Epithelial cell of umbilical artery (primary cell): ENCODE measurements at places on chromosomes 1 and 21. TPM values are rescaled to one million over a fixed set of nuclear protein-coding genes. Genes with fewer than 3 reads are reported as not detected.

JAK1 gene
- total RNA-seq = 121 and 135 TPM in 2 replicates

NBPF6 gene
- not detected in 2 replicates for total RNA-seq

SIM2 gene
- 0.15 and 0.32 TPM in 2 replicates for total RNA-seq

AQP10 gene
- under 0.01 TPM in 1 of 2 replicates, not detected in the other for total RNA-seq

TMEM234 gene
- 9.1 and 11.1 TPM in 2 replicates for total RNA-seq

OR2G6 gene
- total RNA-seq = not detected in 2 replicates

ELF3 gene
- total RNA-seq = 0.30 and 0.32 TPM in 2 replicates

OR6N1 gene
- total RNA-seq = not detected in 2 replicates

CHIA gene
- total RNA-seq = not detected in 2 replicates

GJA9 gene
- not detected in 2 replicates for total RNA-seq

CDK18 gene
- 0.46 TPM in 1 of 2 replicates, not detected in the other for total RNA-seq

KCNK2 gene
- 0.15 TPM in 1 of 2 replicates, not detected in the other for total RNA-seq

EFCAB7 gene
- 3.6 and 5.6 TPM in 2 replicates for total RNA-seq

CAMK2N1 gene
- 0.97 and 1.5 TPM in 2 replicates for total RNA-seq

VTCN1 gene
- total RNA-seq = not detected in 2 replicates

KNCN gene
- not detected in 2 replicates for total RNA-seq

FAM3B gene
- not detected in 2 replicates for total RNA-seq

APOBEC4 gene
- total RNA-seq = not detected in 2 replicates

COL9A2 gene
- total RNA-seq = under 0.01 and 0.61 TPM in 2 replicates

AGT gene
- not detected in 2 replicates for total RNA-seq

PLCH2 gene
- total RNA-seq = not detected in 2 replicates

ACTL8 gene
- under 0.01 TPM in 1 of 2 replicates, not detected in the other for total RNA-seq
